ENCODE measurements at places on chromosomes 3 and 15.

DNA sequence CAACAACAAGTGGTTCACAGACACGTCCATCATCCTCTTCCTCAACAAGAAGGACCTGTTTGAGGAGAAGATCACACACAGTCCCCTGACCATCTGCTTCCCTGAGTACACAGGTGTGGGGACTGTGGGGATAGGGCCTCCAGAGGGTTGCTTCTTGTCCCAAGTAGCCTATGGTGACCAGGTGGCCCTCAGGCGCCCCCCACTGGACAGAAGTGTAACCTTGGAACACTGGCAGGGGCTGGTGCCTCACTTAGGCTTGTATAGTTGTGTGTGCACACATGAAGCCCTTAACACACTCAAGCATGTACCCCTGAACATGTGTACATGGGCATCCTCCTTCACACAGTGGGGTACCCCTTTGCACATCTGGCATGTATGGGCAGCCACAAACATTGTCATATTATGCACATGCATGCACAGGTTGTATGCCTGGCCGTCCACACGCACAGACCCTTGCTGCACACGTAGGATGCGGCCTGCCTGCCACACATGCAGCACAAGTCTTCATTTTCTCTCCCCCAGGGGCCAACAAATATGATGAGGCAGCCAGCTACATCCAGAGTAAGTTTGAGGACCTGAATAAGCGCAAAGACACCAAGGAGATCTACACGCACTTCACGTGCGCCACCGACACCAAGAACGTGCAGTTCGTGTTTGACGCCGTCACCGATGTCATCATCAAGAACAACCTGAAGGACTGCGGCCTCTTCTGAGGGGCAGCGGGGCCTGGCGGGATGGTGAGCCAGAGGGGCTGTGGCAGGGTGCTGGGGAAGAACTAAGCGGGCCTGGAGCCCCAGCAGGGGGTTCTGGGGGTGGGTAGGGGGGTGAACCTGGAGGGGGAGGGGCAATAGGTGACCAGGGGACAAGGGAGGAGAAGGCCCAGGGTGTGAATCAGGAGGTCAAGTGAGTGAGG, 11.7 kb upstream of the SEMA3B start:
- peak; percentile 29 for DNase-seq

DNA sequence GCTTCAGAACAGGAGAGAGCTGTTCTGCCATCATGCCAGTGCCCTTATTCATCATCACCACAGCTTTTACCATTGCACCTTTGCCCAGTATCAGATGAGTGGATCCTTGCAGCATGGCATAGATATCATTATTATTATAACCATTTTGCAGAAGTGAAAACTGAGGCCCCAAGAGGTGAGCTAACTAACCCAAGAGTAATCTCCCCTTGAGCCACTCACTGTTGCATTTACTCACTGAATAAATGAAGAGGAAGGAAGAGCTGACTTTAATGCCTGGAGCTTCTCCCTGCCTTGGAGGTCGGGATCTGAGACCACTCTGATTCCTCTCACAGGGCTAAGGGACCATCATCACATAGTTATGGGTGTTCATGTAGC, 32.0 kb downstream of the HRH1 start:
- no peak for DNase-seq

DNA sequence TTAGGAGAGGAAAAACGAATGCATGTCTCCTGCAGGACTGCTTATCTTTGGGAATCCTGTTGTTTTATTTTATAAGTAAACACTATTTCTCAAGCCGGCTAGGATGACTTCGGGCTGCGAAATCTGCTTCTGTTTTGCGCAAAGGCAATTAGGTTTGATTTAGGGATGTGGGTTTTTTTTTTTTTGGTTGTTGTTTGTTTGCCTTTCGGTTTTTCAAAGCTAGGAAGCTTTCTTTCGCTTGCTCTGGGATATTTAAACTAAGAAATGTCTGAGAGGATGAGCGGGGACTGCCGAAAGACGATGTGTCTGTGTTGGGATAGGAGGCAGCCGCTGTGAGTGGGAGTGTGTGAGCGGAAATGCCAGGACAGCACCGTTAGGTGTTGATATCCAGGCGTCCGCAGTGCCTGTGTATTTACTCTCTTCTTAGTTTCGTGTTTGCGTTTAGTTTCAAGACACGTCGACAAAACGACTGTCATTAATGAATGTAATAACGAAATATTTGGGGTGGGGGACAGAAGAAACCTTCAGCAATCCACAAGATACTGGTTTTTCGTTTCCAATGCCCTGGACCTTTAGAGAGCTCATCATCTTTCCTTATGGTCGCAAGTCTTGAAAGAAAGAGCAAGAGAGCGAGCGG, 604 bp downstream of the ISL2 start:
- DNase-seq, result no peak

GRCh38 chr15:65354835-65355172, 23.0 kb downstream of the IGDCC3 start:
- no peak for DNase-seq

DNA sequence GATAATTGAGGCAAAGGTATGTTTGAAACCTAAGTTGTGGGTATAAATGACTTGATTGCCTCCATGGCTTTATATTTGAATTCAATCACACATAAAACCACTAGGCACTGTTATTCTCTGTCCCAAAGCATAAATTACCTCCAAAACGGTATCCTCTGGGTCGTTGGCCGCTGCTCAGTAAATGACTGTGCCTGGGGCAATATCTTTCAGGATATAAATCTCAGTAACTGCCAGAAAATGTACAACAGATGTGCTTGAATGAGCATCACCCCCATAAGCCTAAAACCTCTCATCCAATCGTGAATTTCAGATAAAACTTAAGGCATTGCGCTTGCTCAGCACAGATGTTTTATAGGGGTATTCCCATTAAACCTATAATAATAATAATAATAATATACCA, 19.0 kb upstream of the C3orf49 start:
- no peak for DNase-seq

GRCh38 chr3:170751083-170751898, 118.7 kb downstream of the RPL22L1 start:
- DNase-seq, result no peak

GRCh38 chr3:8976540-8977182, 13.4 kb upstream of the RAD18 start:
- DNase-seq, result no peak

GRCh38 chr15:101203029-101203573, 48.7 kb downstream of the CHSY1 start:
- DNase-seq, result no peak

DNA sequence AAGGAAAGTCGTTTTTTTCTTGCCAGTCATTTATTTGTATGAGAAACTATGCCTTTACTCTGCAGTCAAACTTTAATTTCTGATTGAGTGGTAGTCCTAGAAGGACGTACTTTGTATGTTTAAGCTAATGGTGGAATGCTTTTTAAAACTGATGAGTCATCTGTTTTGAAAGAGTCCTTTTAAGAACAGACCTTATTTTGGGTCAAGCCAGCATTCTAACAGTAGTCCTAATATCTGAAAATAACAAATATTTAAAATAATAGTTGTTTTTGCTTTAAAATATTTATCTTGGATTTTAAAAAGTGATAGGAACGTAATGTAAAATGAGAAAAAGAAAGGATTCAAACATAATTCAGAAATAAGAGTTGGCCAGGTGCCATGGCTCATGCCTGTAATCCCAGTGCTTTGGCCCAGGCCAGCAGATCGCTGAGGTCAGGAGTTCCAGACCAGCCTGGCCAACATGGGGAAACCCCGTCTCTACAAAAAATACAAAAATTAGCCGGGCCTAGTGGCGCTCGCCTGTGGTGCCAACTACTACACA, 1.3 kb upstream of the LRRC58 start:
- no peak for DNase-seq

GRCh38 chr3:16319307-16319706, 54.3 kb downstream of the OXNAD1 start:
- DNase-seq, result no peak

DNA sequence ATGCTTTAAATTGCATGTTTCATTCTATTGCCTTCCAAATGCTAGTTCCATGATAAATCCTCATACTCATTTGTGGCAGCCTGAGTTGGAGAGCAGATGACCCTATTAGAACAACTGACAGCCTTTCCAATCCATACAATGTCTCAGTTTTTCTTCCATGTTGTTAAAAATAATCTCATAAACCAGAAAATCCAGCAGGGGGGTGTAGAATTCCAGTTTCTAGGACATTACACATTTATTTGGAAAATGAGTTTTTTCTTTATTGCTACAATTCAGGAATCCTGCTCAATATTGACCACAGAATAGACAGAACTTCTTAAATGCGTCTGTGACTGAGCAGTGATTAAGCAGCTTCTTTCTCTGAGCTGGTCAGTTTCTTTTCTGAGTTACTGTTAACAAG, 174.2 kb upstream of the ATP10A start:
- no peak for DNase-seq
